ENCODE measurements at places on chromosomes 6 and 20.
A peak's percentile ranks its signal among the peaks of the same experiment; 100 is the strongest.

DNA sequence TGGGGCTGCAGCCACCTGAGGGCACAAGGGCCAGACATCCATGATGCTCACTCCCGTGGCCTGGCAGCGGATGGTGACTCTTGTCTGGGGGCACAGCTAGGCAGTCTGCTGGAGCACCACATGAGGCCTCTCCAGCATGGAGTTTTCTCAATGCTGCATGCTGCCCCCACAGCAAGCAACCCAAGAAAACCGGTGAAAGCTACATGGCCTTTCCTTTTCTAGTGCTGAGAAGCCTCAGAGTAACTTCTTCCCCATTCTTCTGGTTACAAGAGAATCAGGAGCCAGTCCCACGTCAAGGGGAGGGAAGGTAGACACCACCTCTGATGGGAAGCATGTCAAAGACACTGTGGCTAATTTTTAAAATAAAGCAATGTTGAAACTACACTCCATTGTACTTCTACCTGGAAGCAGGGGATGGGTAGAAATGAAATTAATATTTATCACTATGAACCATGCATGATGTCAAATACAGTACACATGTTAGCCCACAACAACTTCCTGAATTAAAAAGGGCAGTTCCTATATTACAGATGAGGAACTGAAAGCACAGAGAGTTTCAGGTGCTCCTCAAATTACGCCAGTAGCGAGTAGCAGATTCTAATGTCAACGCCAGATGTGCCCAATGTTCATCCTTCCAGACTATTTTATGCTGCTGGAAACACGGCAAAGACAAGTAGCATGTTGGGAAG is 101.5 kb downstream of the LAMP5 start:
- DNase-seq: no peak

- DNase-seq: no peak
Measured at GRCh38 chr6:127277878-127278843, 11.5 kb downstream of the RNF146 start.

DNA sequence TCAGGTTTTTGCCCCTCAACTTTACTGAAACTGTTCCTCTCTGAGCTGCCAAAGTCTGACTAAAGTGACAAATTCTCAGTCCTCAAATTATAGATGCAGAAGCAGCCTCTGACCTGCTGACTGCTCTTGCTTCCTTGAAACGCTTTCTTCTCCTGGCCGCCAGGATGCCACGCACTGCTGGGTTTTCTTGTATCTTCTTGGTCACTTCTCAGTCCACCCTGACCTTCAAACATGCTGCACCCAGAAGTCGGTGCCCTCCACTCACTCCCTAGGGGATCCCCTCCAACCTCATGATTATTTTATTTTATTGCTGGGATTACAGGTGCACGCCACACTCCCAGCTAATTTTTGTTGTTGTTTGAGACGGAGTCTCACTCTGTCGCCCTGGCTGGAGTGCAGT is 24.7 kb downstream of the SYNJ2 start:
- no peak for DNase-seq

GRCh38 chr20:53707371-53708055 is 113.9 kb upstream of the ZNF217 start:
- DNase-seq: peak; percentile 80

- peak; percentile 16 for DNase-seq
Measured at GRCh38 chr20:57809661-57810172, 99.9 kb upstream of the PMEPA1 start.

- no peak for DNase-seq
Measured at GRCh38 chr20:41355598-41356203, 10.9 kb downstream of the EMILIN3 start.

DNA sequence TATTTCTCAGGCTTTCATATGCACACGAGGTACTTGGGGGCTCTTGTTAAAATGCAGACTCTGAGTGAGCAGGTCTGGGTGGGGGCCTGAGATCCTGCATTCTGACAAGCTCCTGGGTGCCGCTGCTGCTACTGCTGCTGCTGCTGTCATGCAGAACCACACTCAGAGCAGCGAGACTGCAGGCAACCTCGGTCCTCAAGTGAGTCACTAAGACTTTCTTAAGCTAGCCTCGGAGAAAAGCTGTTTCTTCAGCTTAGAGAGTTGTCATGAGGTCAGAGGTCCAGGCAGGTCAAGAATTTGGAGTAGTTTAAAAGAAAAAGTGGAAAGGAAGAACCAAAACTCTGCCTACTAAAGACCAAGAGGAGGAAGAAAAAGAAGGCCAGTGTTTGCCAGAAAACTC is 92.9 kb downstream of the SPTLC3 start:
- DNase-seq: peak; percentile 74

- peak; percentile 76 for DNase-seq
Measured at GRCh38 chr6:158160932-158161539, 7.0 kb downstream of the SERAC1 start.

Data from M059J (cell line).